GM12864 (cell line): ENCODE measurements at places on chromosomes 1 and 21.

- DNase-seq = no peak
Measured at GRCh38 chr1:193141804-193142203, 20.0 kb downstream of the CDC73 start.

DNA sequence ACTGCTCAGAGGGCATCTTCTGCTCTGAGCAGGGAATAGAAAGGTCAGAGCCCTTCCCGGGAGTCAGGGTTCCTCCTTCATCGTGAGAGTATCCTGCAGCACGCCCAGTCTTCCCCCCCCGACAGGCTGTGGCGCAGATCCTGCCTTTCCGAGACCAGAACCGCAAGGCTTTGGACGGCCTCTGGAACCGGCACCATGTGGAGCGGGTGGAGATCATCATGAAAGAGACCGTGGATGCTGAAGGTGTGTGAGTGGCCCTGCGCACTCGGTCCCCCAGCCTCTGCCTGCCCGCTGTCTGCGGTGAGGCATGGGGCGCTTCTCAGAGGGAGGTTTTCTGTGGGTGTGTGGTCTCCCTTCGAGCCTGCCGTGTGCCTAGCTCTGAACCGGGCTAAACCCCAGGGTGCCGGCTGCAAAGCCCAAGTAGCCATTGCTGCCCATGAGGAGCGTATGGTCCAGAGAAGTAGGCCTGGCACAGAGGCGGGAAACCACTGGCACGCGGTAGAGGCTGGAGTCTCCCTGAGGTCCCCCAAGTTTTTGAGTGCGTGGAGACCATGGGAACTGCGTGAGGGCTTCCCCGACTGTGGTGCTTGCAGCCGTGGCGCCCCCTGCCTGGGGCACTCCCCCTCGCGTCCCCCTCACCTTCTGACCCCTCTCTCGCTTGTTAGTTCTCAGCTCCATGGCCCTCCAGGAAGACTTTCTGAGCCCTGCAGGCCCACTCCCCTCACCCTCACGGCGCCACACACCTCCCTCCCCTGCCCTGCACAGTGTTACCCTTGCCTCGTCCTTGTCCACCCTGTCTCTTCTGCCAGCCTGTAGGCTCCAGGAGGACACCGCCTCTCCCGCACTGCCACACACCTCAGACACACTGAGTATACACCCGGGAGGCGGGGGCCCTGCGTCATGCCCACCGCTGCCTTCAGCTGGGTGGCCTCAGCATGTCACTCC is 12.5 kb downstream of the H6PD start:
- no peak for DNase-seq

GRCh38 chr1:208601561-208601960 is 357.4 kb upstream of the PLXNA2 start:
- DNase-seq = no peak

DNA sequence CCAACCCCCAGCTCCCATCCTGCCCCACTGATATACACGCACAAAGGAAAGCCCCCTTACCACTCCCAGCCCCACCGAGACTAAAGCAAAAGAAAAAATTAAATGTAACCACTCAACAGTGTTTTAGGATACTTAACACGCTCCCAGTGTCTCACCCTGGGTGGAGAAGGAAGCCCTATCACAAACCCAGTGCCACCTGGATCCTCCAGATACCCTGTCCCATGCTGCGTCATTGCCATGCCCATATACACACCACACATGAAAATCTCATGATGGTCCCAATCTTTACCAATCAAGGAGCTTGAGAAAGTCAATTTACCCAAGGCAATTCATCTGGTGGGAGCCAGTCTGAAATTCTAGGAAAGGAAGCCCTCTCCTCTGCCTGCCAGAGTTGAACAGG is 11.2 kb downstream of the KIAA1614 start:
- DNase-seq = no peak

- DNase-seq = no peak
Measured at GRCh38 chr1:17177651-17178050, 27.3 kb upstream of the PADI1 start.

- DNase-seq = no peak
Measured at GRCh38 chr1:226135059-226135651, 51.4 kb downstream of the ACBD3 start.
